IPS DF 19.7 (cell line): ENCODE measurements at places on chromosomes 3 and 15.

GRCh38 chr3:10763248-10763620 is 52.8 kb upstream of the SLC6A11 start:
- no peak for DNase-seq

GRCh38 chr3:185998136-185998535 is 60.3 kb upstream of the TRA2B start:
- DNase-seq, result no peak

DNA sequence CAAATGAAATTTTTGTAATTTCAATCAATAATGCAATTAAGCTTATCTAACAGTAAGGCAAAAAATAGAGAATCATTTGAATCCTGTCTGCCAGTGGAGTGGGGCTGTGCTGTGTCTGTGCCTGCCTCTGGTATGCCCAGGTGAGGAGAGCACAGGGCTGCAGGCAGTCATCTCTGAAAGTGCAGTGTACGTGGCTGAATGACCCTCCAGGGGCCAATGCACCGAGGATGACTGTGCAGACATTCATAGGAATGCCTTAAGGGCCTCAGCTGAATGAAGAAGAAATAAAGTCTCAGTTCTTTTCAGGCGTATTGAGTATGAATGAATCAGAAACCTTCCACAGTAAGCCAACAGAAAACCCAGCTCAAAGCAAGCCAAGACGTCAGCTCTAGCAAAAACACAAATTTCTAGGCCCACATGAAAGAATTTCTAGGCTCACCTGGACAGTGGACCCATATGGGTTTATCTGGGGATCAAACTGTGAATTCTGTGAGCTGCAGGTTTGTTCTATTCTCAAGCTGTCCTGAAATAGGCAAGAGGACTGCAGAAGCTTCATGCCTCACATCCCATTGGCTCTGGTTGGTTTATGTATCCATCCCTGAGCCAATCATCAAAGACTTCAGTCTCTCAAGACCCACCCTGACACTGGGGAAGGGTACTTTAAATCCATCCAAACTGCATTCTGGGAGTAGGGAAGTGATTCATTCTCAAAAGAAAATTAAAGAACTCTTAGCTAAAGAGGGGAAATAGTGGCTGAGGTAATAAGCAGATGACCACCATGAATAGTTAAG is 123.4 kb downstream of the SSR3 start:
- no peak for DNase-seq

- DNase-seq, result no peak
Measured at GRCh38 chr15:78004919-78005634, 72.4 kb downstream of the TBC1D2B start.

- DNase-seq, result no peak
Measured at GRCh38 chr15:28274635-28275034, 47.3 kb downstream of the HERC2 start.

GRCh38 chr3:144273601-144274000 is 302.0 kb downstream of the DIPK2A start:
- no peak for DNase-seq

DNA sequence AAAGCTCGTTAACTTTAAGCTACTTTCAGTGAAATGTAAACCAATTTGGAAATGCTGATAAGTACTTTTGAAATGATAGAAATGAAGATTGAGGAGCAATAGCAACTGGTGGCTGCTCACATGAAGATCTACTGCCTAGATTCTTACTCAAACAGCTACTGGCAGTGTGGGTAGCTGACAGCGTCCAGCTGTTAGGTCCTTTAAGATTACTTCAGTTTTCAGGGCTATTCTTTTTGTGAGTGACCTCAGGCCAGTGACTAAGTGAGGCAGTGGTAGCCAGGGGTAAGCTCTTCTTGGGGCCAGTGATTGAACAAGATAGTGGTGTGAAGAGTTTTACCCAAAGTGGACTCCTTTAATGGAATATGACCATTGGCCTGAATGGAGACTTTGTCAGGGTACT is 41.3 kb downstream of the NECTIN3 start:
- no peak for DNase-seq
